Stomach (tissue), 19 donors: ENCODE measurements at places on chromosomes 16 and 17. TPM values are rescaled to one million over a fixed set of nuclear protein-coding genes. Genes with fewer than 3 reads are reported as not detected.
A peak's percentile ranks its signal among the peaks of the same experiment; 100 is the strongest.

- H3K36me3 ChIP-seq: no peaks in the 10 kb centered on the region
- H3K27ac ChIP-seq: no peak overlapping the region
- H3K4me1 ChIP-seq: no peaks in the 10 kb centered on the region
- no peak overlapping the region for H3K4me3 ChIP-seq
Measured at GRCh38 chr17:63495491-63495890, 18.6 kb downstream of the ACE start.

DNA sequence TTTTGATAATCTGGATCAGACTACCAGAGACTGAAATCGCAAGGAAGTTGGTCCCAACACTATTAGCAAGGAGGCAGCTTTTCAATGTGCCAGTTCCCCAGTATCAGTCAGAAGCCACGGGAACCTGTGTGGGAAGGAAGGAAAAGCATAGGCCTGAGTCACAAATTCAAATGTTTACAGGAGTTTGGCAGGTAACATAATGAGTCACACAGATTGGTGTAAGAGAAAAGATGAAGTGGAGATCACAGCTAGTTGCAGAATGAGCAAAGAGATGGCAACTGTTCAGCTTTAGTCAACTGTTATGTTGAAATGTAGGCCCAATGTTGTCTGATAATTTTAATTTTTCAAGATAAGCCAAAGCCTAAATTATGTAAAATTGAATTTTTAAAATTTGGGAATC is 28.1 kb upstream of the ITGA2B start:
- H3K27ac ChIP-seq: no peak overlapping the region
- H3K36me3 ChIP-seq: peaks cover 8% of the 10 kb centered on the region
- peaks cover 20% of the 10 kb centered on the region for H3K4me1 ChIP-seq
- no peak overlapping the region for H3K4me3 ChIP-seq
- DNase-seq: no peak

GRCh38 chr16:30951750-30952149 is 2.9 kb downstream of the ORAI3 start:
- DNase-seq: peak; percentile 58
- no peak overlapping the region for H3K27ac ChIP-seq
- H3K27me3 ChIP-seq: no peaks in the 10 kb centered on the region

- DNase-seq: no peak
- no peaks in the 10 kb centered on the region for H3K27me3 ChIP-seq
- H3K4me1 ChIP-seq: no peaks in the 10 kb centered on the region
- H3K36me3 ChIP-seq: no peaks in the 10 kb centered on the region
Measured at GRCh38 chr16:20089246-20089965, 15.7 kb upstream of the GPR139 start.

GRCh38 chr16:77660311-77660710 is 62.0 kb upstream of the NUDT7 start:
- no peak overlapping the region for H3K4me3 ChIP-seq
- DNase-seq: no peak
- no peaks in the 10 kb centered on the region for H3K4me1 ChIP-seq
- no peaks in the 10 kb centered on the region for H3K27me3 ChIP-seq
- H3K36me3 ChIP-seq: no peaks in the 10 kb centered on the region
- H3K27ac ChIP-seq: no peak overlapping the region

GRCh38 chr16:4372578-4373355 is 1.1 kb downstream of the VASN start:
- peaks cover 81% of the 10 kb centered on the region for H3K4me1 ChIP-seq
- peak overlapping the region; percentile 72 for H3K27ac ChIP-seq
- DNase-seq: peak; percentile 72
- peaks cover 1% of the 10 kb centered on the region for H3K36me3 ChIP-seq

The PABPN1L gene
- total RNA-seq: not detected

The TBC1D28 gene
- total RNA-seq: not detected
